ENCODE measurements at places on chromosomes 1 and 21.

GRCh38 chr1:86998727-86999126 lies 84.3 kb downstream of the HS2ST1 start:
- DNase-seq = no peak

DNA sequence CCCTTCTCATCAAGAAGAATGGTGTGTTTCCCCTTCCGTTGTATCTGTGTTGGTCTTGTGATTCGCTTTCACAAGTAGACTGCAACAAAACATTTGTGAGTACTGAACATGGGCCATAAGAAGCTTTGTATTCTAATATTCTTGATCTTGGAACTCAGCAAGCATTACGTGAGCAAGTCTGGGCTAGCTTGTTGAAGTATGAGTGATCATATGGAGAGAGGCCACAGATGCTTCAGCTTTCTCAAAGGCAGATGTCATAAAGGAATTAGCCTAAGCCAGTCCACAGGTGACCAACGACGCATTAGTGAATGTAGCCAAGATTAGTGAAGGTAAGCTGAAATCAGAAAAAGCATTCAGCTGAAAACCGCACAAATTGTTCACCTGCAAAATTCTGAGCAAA lies 609.6 kb upstream of the NEGR1 start:
- no peak for DNase-seq

DNA sequence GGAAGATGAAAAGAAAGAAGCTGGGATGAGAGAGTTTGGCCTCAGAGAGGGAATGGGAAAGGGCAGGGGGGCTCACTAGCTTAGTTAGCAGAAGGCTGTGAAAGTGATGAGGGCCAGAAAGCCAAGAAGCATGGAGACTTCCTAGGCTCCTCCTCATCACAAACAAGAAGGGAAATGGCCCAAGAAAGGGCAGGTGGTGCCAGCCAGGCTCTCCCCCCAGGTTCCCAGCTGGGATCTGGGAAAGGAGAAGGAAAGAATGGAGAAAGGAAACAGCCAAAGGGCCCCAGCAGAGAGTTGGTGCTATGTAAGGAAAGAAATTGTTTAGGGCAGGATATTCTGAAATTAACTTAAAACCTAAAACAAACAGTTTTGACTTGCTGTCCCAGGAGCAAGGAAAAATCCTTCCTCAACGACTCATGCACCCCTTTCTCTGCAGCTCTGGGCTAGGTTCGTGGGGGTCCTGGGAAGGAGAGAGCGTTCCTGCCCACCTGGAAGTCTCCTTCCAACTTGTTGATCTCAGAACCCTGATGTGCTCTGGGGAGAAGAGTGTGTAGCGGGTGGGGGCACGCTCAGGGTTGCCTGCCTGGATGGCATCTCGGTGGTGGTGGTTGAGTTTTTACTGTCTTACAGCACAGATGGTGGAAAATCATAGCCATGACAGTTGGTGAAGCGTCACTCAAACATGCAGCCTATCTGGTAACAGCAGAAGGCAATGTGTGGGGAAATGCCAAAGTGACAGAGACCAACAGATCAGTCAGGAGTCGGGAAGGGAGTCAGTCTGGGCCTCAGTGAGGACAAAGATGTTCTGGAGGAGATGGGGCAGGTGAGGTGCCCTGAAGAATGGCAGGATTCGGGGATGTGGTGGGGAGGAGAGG lies 147.3 kb downstream of the CLIC6 start:
- no peak for DNase-seq

GRCh38 chr21:45302082-45303061 lies 14.7 kb upstream of the POFUT2 start:
- no peak for DNase-seq

- DNase-seq = no peak
Measured at GRCh38 chr1:12229386-12229834, 420 bp upstream of the VPS13D start.

DNA sequence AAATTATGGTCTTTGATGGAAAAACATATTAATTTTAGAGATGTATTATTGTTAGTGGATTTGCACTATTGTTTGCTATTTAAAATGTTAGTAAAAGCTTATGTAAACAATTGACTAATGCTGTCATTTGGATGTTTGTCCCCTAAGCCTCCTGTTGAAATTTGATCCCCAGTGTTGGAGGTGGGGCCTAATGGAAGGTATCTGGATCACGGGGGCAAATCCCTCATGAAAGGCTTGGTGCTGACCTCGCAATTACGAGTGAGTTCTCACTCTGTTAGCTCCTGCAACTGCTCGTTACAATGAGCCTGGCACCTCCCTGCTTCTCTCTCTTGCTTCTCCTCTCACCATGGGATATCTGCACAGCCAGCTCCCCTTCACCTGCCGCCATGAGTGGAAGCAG lies 14.3 kb downstream of the TMEM35B start:
- no peak for DNase-seq

DNA sequence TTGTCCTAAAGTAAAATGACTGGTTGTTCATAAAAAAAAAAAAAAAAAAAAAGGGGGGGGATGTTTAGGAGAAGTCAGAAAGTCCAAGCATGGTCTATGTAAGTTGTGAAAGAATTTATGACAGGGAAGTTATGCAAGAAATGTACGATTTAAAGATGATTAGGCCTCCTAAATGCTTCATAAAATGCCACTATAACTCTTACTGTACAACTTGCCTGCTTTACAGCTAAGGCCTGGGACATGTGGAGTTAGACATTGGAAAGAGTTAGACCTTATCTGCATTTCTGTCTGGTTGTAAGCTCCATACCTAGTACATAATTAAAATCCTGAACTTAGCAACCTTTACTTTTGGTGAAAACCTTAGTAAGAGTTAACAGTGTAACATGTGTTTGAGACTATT lies 150.0 kb downstream of the TPR start:
- DNase-seq = no peak

All from memory B cell (primary cell).